ENCODE measurements at places on chromosomes 16 and 17. TPM values are rescaled to one million over a fixed set of nuclear protein-coding genes. Genes with fewer than 3 reads are reported as not detected.

DNA sequence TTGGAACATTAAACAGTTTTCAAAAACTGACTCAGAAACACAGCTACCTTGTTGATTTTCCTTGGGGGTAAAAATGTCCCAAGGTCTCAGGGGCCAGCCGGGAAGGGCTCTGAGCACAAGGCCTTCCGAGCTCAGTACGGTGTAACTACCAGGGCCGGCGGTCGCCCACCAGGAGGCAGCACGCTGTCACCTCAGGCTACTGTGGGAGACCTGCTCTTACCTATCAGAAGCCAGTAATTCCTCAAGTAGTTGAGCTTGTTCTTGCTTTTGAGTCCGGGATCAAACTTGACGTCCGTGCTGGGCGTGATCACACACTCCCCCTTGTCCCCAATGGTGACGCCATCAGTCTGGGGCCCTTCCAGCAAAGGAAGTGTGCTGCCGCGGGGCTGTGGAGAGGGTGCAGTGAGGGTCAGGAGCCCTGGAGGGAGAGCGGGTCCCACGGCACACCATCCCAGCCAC is 43.4 kb upstream of the ICAM2 start:
- H3K36me3 ChIP-seq = peaks cover 56% of the 10 kb centered on the region
- H3K27ac ChIP-seq = peak overlapping the region; percentile 99
- H3K4me3 ChIP-seq = peak overlapping the region; percentile 85
- no peaks in the 10 kb centered on the region for H3K27me3 ChIP-seq
- peaks cover 87% of the 10 kb centered on the region for H3K4me1 ChIP-seq
- DNase-seq = no peak

DNA sequence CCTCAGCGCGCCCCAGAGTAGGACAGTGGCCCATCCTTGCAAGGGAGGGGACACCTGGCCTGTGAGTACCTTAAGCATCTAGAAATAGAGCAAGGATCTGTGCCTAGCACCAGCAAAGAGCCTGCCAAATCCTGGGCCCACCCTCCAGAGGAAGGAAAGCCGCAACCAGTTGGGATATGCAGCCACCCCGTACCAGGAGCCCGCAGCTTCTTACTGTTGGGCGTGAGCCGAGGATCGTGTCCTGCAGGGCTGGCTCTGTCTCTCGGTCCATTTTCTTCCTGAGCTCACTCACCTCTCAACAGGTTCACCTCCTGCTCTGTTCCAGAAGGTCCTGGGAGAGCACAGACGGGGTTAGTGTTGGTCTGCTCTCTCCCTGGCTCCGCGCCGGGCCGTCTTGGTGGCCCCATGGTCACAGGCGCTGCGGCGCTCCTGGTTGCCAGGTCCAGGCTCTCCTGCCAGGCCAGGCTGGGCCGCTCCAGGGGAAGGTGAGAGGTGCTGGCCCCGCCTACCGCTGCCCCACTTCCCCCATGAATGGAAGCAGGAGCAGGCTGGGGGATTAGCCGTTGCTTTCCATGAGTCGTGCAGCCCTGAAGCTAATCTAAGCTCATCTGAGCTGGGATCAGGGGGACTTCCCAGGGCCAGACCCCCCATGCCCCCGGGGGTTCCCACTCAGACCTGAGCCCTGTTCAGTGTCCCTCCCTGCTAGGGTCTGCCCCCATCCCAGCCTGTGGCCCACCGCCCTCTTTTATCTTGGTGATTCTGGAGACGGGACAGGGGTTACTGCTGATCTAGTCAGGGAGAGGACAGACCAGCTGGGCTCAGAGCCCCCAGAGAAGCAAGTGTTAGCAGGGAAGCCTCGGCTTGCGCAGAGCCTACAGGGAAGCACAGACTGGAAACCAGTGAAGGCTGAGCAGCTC is 12.7 kb downstream of the ENDOV start:
- H3K4me1 ChIP-seq = no peaks in the 10 kb centered on the region
- no peaks in the 10 kb centered on the region for H3K36me3 ChIP-seq
- DNase-seq = no peak
- H3K27ac ChIP-seq = no peak overlapping the region
- no peak overlapping the region for H3K4me3 ChIP-seq
- no peaks in the 10 kb centered on the region for H3K27me3 ChIP-seq

GRCh38 chr16:4713663-4714501 is 20.2 kb downstream of the ANKS3 start:
- H3K4me3 ChIP-seq = no peak overlapping the region
- DNase-seq = no peak
- no peaks in the 10 kb centered on the region for H3K27me3 ChIP-seq
- H3K4me1 ChIP-seq = no peaks in the 10 kb centered on the region

- no peak for DNase-seq
- no peak overlapping the region for H3K4me3 ChIP-seq
- H3K4me1 ChIP-seq = no peaks in the 10 kb centered on the region
- H3K27me3 ChIP-seq = no peaks in the 10 kb centered on the region
- no peak overlapping the region for H3K27ac ChIP-seq
- H3K36me3 ChIP-seq = no peaks in the 10 kb centered on the region
Observed at GRCh38 chr17:19730843-19731242, 14.5 kb upstream of the SLC47A2 start.

- H3K4me1 ChIP-seq = peaks cover 3% of the 10 kb centered on the region
- no peaks in the 10 kb centered on the region for H3K27me3 ChIP-seq
- H3K4me3 ChIP-seq = no peak overlapping the region
- H3K27ac ChIP-seq = no peak overlapping the region
- peak; percentile 73 for DNase-seq
Observed at GRCh38 chr17:75601057-75601987, 13.7 kb downstream of the MYO15B start.

DNA sequence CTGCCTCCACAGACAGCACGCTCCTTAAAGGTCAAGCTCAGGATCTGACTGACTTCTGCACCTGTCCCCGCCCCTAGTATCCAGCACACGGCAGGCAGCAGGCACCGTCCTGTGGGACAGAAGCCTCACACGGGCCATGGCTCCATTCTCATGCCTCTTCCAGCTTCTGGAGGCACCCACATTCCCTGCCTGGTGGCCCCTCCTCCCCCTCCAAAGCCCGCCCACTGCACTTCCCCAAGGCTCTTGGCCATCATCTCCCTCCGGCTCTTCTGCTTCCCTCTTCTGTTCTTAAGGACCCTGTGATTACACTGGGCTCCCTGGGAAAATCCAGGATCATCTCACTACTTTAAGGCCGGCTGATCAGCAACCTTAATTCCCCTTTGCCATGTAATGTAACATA is 3.5 kb downstream of the CANT1 start:
- no peak for DNase-seq
- no peak overlapping the region for H3K4me3 ChIP-seq
- no peak overlapping the region for H3K27ac ChIP-seq
- peaks cover 42% of the 10 kb centered on the region for H3K4me1 ChIP-seq

DNA sequence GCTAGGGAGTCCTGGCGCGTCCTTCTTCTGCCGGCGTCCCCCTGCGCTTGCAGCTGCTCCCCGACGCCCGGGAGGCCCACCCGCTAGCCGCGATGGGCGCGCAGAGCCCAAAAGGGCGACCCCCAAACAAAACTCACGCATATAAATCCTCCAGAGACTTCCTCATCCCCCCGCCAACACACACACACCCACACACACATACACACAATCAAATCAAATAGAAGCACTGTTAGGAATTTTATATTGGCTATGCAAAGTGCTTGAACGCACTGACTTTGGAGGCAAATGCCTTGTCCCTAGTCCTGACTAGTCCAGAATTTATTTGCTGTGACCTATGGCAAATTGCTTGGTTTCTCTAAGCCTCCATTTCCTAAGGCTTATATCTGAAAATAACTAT is 23.8 kb upstream of the CRYM start:
- DNase-seq = no peak
- H3K27ac ChIP-seq = no peak overlapping the region
- no peaks in the 10 kb centered on the region for H3K36me3 ChIP-seq
- H3K4me1 ChIP-seq = peaks cover 17% of the 10 kb centered on the region
- peak overlapping the region; percentile 79 for H3K4me3 ChIP-seq

DNA sequence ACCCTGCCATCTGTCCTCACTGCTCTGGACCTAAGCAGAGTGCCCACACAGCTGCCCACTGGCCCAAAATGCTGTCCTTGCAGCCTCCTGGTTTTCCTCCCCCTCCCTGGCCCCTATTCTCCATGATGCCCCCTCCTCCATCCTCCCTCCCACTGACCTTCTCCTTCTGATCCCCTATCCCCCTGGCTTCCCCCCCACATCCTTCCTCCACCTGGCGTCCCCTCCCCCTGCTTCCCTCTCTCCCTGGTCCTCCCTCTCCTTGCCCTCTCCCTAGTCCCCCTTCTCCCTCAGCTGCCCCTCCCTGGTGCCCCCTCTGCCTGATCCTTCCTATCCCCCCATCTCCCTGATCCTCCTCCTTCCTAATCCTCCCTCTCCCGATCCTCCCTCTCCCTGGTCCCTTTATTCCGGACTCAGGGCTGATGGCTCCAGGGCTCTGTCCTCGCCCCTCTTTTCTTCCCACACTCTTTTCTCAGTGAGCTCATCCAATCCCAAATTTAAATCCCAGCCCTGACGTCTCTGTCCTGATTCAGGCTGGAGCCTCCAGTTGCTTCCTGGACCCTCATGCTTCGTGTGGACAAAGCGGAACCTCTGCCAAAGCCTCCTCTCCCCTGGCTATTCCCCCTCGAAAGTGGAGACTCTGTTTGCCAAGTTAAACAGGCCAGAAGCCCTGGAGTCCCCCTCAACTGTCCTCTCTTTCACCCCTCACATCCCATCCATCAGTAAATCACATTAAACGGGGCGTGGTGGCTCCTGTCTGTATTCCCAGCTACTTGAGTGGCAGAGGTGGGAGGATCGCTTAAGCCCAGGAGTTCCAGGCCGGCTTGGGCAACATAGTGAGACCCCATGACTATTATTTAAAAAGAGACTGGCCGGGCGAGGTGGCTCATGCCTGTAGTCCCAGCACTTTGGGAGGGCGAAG is 18.1 kb upstream of the RHBDF2 start:
- H3K27me3 ChIP-seq = no peaks in the 10 kb centered on the region
- H3K4me3 ChIP-seq = no peak overlapping the region
- no peak for DNase-seq
- H3K27ac ChIP-seq = peak overlapping the region; percentile 75

GRCh38 chr16:25875956-25876598 is 184.3 kb downstream of the HS3ST4 start:
- H3K36me3 ChIP-seq = no peaks in the 10 kb centered on the region
- H3K27ac ChIP-seq = no peak overlapping the region
- H3K27me3 ChIP-seq = peaks cover 43% of the 10 kb centered on the region
- H3K4me3 ChIP-seq = no peak overlapping the region

DNA sequence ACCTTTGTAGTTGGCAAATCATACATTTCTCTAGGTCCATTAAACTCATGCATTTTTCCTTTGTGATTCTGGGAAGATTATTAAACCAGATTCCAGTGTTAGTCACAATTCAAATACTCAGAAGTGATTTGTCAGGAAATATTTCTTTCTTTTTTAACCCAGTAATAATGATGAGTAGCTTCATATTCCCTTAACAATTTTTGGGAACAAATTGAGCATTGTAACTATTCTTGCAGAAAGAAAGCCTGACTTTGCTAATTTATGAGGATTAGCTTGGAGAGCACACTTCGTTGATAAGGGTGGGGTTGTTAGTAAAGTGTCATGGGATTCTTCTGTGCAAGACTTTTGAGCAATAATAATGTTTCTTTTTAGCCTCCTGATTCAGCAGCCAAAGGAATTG is 18.7 kb upstream of the KRT24 start:
- H3K36me3 ChIP-seq = no peaks in the 10 kb centered on the region
- H3K4me3 ChIP-seq = no peak overlapping the region
- no peaks in the 10 kb centered on the region for H3K4me1 ChIP-seq
- no peak overlapping the region for H3K27ac ChIP-seq
- H3K27me3 ChIP-seq = peaks cover 46% of the 10 kb centered on the region
- no peak for DNase-seq

DNA sequence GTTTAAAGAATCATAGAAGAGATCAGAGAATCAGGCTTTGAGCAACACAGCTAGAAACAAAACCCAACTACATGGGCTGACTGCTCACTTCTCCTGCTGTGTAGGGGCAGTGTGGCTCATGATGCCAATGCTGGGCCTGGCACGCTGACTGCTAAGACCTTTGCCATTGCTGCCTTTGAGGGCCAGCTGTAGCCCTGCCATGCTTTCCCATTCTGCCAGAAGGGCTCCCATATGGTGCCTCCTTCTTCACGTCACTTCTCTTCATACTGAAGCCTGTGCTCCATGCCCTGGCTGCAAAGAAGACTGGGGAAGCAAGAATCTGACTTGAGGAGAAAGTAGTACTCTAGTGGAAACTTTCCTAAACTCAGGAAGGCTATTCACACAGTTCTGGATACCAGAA is 232.9 kb downstream of the UTP18 start:
- H3K27me3 ChIP-seq = peaks cover 41% of the 10 kb centered on the region
- no peak overlapping the region for H3K27ac ChIP-seq
- no peak overlapping the region for H3K4me3 ChIP-seq
- no peaks in the 10 kb centered on the region for H3K4me1 ChIP-seq
- no peak for DNase-seq

DNA sequence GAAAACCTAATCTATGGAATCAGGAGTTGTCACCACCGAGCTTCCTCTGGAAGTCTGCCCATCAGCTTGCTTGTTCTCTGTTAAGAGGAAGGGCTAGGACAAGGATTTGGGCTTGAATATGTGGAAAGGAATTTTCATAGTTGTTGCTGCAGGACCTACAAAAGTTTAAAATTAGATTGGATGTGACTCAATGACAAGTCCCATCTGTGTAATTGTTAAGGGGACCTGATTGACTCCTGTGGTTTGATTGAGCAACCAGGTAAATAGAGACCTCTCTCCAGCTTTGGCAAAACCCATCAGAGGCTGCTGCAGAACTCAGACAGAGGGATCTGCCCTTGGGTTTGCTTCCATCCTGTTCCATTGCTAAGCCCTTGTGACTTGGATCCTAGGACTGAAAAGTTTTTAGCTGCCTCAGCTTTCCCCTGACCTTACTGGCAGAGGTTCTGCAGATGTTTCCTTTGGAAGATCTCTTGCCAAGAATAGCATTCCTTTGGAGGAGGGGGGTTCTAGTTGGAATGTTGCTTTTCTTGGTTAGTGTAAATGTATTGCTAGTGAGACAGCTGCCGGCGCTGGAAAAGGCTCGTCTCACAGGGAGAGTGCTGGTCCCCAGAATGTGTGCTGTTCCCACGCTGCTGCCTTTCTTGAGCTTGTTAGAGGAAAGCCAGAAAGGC is 50.0 kb downstream of the SF3B3 start:
- H3K4me1 ChIP-seq = peaks cover 11% of the 10 kb centered on the region
- peak overlapping the region; percentile 50 for H3K27ac ChIP-seq
- H3K36me3 ChIP-seq = peaks cover 31% of the 10 kb centered on the region

DNA sequence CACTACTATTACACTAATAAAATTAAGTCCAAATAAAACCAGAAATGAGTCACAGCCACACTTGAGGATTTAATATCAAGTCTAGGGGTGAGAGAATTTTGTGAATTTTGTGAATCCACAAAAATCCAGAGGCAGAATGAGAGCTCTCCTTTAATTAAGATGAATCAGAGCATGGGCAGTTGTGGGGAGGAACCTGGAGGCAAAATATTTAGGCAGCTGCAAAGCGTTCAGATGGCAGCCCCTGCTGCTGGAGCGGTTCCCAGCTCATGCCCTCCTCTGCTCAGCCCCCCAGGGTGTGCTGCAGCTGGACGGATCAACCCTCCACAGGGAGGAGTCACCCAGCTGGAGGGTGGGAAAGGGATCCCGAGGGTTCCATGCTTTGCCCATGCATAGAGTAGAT is 43.4 kb upstream of the IRX6 start:
- peaks cover 11% of the 10 kb centered on the region for H3K27me3 ChIP-seq
- no peak overlapping the region for H3K4me3 ChIP-seq
- no peak overlapping the region for H3K27ac ChIP-seq
- DNase-seq = no peak
- no peaks in the 10 kb centered on the region for H3K36me3 ChIP-seq

PLA2G10 gene
- not detected for total RNA-seq

CES5A gene
- total RNA-seq = not detected

FADS6 gene
- not detected for total RNA-seq

HEXIM2 gene
- 10.7 TPM for total RNA-seq

CSHL1 gene
- not detected for total RNA-seq

HLF gene
- 1.4 TPM for total RNA-seq

BCL6B gene
- total RNA-seq = 1.1 TPM

NKD1 gene
- total RNA-seq = 0.86 TPM

FBXW10 gene
- not detected for total RNA-seq

SECTM1 gene
- total RNA-seq = not detected
